ENCODE measurements at places on chromosomes 1 and 21.

DNA sequence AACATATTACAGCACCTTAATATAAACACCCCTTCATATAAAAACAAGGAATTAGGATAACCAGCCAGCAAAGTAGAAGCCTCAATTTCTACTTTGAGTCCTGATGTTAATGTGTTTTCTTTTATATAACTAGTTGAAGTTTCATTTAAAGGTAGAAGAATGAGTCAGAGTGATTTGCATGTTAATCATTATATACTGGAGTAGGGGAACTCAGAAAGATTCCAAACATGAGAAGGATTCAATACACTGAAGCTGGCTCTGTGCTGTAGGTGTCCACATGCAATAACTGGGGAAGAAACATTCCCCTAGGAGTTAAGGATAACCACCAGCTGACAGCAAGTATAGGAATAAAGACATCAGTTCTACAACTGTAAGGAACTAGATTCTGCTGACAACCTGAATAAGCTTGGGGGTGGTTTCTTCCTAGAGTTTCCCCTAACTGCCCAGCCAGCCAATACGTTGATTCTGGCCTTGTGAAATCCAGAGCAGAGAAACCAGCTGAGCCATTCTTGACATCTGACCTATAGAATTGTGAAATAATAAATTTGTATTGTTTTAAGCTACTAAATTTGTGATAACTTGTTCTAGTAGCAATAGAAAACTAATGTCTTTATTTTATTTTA, 33.4 kb upstream of the RNPC3 start:
- no peak for DNase-seq

DNA sequence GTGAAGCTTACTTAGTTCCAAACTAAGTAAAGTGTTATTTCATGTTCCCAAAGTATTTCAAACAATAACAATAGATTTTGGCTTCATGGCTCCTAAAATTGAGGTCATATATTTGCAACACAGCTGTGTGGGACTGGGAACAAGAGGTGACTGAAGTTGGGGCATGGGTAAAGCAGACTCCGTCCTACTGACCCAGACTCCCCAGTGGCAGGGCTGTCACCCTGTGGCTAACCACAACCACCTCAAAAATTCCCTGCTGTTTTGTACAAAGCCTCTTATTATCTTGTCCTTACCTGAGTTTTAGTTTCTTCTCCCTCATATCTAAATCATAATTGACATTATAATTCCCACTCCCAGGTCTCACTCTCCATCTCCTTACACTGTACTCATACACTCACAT, 117.6 kb downstream of the PTGER3 start:
- no peak for DNase-seq

- DNase-seq, result no peak
Observed at GRCh38 chr21:44780767-44781459, 20.7 kb downstream of the UBE2G2 start.

DNA sequence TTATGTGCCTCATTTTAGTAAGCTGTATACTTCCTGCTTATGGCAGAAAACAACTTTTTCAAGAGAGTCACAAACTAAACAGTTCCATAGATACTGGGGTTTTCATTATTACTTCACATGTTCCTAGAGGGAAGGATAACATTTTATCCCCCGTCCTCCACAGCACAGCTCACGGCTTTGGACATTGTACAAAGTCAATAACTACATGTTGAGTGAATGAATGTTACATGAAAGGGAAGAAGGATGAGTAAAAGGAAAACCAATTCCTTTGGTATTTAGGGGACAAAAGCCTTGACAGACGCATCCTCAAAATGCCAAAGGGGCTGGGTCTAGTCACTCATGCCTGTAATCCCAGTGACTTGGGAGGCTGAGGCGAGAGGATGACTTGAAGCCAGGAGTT, 14.8 kb downstream of the PI4KB start:
- DNase-seq, result no peak

- no peak for DNase-seq
Observed at GRCh38 chr1:27220096-27220495, 14.3 kb upstream of the WDTC1 start.

- no peak for DNase-seq
Observed at GRCh38 chr21:28227881-28228635, 764.6 kb downstream of the LTN1 start.

GRCh38 chr1:108880850-108881249, 4.1 kb downstream of the GPSM2 start:
- DNase-seq, result no peak

DNA sequence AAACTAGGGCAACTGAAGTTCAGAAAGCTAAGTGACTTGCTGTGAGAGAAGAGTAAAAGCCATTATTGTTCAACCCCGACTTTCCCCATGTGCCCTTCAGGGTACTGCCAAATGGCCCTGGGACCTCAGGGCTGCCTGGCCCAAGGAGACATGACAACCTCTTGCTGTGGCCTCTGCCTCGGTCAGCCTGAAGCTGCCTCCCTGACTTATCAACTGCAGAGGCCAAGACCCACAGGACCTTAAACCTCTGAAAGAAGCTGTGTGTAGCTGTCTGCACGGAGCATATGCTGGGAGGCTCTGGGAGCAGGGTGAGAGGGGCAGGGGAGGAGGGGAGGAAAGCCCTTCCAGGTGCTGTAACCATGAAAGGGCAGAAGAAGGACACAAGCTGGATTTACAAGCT, 35.9 kb downstream of the HMGB4 start:
- no peak for DNase-seq

- peak; percentile 27 for DNase-seq
Observed at GRCh38 chr1:27031235-27032118, 18.8 kb upstream of the TENT5B start.

GRCh38 chr1:15719381-15720120, 16.5 kb upstream of the SLC25A34 start:
- no peak for DNase-seq

GRCh38 chr1:151976015-151976343, 17.7 kb downstream of the S100A10 start:
- no peak for DNase-seq

DNA sequence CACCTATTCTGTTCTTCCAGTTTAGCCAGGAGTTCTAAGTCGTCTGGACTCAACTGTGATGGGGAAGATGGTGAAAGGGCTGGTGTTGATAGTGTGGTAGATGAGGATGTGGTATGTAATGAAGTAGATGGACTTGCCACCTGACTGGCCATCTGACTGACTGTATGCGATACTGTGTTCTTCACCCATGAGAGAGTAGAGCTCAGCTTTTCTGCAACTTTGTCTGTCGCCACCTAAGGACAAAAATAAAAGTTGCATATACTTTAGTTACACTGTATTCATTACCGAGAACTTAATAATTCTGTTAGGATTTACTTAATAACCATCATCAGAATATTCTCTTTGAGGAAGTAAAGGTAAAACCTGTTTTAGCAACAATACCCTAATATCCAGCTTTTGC, 48.5 kb downstream of the EVI5 start:
- no peak for DNase-seq

- DNase-seq, result no peak
Observed at GRCh38 chr1:910881-911721, 12.6 kb upstream of the SAMD11 start.

- DNase-seq, result no peak
Observed at GRCh38 chr21:17780539-17780938, 38.6 kb downstream of the C21orf91 start.

DNA sequence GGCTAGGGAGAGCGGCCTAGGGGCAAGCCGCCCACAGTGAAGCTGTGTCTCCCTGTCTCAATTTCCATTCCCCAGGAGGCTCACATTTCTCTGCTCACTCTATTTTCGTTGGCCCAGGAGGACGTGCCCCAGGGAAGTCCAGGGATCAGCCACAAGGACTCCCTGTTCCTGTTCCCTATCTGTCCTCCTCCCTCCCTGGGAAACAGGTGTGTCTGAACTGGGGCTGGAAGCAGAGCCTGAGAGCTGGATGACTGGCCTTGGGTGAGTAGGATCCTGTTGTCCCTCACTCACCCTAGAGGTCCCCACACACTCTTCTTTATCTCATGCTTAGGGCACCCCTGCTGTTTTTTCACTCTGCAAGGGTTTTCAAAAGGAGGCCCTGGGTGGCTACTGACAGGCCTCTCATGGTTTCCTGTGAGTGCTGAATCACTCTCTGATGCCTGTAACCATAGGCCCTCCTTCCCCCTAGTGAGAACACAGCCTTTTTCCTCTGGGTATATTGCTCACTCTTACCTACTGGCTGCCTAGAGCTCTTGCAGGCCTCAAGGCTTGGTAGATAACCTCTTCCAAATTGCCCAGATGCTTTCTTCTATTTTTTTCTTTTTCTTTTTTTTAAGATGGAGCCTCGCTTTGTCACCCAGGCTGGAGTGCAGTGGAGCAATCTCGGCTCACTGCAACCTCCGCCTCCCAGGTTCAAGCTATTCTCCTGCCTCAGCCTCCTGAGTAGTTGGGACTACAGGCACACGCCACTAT, 3.3 kb upstream of the UTP11 start:
- DNase-seq, result no peak

DNA sequence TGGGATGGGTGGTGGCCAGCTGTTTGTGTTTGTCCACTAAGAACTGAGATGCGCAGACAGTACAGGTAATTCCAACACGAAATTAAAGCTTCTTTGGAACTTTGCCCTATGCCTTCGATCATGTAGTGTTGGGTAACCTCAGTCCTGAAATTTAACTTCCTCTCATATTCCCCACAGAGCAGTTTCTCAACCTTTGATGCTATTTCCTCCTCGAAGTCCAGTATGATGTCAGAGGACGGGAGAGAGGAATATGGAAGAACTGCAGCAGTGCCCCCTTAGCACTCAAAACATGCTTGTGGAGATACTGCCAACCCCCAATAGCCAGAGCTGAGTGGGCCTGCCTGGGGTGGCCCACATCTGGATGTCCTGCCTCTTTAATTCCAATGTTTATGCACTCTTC, 3.6 kb downstream of the LPAR3 start:
- no peak for DNase-seq

- no peak for DNase-seq
Observed at GRCh38 chr1:117809764-117810163, 119.7 kb downstream of the GDAP2 start.

DNA sequence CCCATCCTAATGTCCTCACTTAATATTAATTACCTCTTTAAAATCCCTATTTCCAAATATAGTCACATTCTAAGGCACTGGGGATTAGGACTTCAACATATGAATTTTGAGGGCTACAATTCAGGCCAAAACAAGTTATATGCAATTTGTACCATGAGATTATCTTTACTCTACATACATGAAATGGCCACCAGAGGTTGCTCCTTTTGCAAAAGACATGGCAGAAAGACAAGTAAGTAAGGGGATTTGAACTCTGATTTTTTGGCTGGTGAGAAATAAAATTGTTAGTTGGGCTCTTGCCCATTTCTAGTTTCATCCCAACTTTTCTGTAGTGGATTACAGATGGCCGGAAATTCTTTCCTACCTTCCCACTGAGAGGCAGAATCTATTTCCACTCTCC, 4.8 kb upstream of the ALG6 start:
- no peak for DNase-seq

DNA sequence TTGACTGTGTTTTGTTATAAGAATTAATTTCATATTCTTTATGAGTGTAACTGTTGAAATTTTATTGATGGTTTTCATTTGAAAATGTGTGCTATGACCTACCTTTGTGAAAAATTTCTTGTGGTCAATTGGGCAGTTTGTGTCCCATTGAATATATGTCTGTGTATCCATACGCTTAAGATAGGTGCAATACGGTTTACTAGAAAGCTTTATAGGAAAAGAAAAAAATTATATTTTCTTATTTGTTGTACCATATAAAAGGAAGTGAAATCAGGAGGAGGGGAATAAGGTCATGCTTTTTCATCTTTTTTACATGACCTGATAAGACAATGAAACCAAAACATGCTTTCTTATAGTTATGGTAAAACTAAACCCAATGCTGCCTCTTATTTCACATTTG, 807.7 kb downstream of the USP25 start:
- no peak for DNase-seq

DNA sequence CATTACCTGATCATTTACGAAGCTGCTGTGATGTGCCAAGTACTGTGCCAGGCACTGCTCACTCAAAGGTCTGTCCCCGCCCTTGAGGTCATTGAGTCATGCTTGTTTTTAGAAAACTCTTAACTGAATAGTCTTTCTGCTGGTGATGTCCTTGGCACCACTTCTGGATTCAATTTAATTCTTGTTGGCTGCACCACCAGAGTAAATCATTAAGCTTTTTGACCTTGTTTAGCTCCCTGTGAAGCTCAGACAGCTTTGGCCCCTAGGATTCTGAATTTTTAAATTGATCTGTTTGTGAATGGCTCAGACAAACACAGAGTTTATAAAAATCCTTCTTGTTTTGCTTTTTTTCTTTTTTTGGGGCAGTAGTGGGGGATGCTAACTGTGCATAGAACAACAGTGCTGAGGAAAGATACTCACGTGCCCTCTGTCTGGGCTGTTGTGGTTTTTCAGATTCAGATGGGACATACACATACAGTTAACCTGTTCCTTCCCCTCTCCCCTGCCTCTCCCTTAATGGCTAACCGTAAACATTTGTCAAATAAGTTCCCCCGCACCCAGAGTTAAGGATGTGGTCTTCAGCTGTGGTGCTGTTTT, 67.6 kb downstream of the MTR start:
- DNase-seq, result no peak

GRCh38 chr1:117014209-117014608, 12.6 kb downstream of the CD101 start:
- DNase-seq, result no peak

DNA sequence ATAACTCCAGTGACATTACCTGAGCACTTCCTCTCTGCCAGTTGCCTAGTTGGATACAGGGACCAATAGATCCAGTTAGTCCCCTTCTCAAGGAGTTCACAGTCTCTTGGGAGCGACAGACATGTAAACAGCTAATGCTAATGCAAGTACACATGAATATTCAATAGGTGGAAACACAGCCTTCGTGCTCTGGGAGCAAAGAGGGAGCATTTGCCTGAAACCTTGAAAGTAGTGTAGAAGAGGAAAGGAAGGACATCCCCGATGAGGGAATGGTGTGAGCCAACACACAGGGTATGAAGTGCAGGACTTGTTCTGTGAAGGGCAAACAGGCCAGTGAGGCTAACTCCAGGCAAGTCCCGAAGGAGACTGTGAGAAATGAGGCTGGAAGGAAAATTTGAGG, 3.8 kb upstream of the TMEM222 start:
- DNase-seq, result no peak

GRCh38 chr1:83130886-83131691, 867.8 kb downstream of the TTLL7 start:
- DNase-seq, result no peak

DNA sequence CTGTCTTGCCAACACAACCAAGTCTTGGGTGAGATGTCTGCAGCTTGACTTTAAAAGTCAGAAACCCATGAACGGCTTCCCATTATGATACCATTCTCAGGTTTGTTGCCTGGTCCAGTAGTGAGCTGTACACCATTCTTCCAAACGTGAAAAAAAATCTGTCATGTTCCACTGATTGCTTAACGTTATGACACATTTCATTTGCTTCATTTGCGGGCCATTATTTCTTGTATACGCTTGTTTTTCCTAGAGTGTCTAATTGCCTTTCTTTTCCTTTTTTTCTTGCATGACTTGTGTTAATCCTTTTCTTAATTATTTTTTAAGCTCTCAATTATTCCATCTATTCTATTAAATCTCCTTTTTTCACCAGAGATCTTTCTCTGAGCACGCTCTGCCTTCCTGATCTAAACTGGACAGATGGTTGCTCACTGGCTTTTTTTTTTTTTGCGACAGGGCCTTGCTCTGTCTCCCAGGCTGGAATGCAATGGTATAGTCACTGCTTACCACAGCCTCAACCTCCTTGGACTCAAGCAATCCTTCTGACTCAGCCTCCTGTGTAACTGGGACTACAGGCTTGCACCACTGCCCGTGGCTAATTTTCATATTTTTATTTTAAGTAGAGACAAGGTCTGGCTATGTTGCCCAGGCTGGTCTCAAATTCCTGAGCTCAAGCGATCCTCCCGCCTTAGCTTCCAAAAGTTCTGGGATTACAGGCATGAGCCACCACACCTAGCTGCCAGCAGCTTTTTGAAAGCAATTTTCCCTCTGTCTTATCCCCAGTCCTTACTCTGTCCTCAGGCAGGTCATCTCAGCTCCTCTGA, 31.7 kb upstream of the CAMTA1 start:
- no peak for DNase-seq

All from anterior cingulate cortex (tissue), 58 donors.